NCI-H226 (cell line): ENCODE measurements at places on chromosomes 2 and 18.

- DNase-seq = no peak
These were observed 13.8 kb upstream of the DNAJC27 start for GRCh38 chr2:24985511-24985910.

- DNase-seq = no peak
These were observed 108.3 kb upstream of the NCKAP5 start for GRCh38 chr2:133676392-133677130.

GRCh38 chr18:13608791-13609532, 117.4 kb downstream of the FAM210A start:
- DNase-seq = no peak

DNA sequence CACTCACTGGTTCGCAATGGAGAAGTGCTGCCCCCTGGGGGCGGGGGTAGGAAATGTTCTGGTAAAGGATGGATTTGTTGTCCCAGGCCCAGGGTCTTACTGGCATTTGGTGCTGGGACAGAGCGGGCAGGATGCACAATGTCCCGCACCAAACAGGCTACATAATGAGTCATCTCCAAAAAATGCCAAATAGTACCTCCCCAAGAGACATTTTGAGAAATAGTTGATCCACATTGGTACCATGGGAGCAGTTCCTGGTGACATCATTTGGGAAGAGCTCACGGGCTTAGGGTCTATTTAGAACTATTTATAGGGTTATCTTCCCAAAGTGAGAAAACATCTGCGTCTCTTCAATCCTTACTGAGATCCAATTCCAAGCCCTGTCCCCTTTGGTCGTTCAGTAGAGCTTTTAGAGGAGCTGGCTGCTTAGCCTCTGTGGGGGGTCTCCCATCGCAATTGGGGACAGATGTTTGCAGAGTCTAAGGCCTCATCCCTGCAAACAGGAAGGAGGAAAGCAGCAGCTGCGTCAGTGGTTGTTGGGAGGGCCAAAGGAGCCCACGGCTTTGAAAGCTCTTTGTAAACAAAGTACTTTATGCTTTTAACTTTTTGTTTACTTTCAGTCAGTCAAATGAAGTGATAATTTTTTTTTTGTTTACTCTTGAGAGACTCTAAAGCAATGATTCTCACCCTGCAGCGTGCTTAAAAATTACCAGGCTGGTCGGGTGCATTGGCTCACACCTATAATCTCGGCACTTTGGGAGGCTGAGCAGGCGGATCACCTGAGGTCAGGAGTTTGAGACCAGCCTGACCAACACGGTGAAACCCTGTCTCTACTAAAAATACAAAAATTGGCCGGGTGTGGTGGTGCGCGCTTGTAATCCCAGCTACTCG, 49.3 kb downstream of the GREB1 start:
- DNase-seq = no peak

- no peak for DNase-seq
These were observed 149.7 kb downstream of the UPP2 start for GRCh38 chr2:158251356-158251755.

- DNase-seq = no peak
These were observed 1594.5 kb upstream of the PIK3C3 start for GRCh38 chr18:40360558-40360957.

- DNase-seq = peak; percentile 84
These were observed at the start of gene SNRNP200 for GRCh38 chr2:96305091-96305978. Gene SNRNP200, minus strand, starts transcription at chr2:96305546. Its CDS starts 109 bp downstream, at chr2:96305437.

DNA sequence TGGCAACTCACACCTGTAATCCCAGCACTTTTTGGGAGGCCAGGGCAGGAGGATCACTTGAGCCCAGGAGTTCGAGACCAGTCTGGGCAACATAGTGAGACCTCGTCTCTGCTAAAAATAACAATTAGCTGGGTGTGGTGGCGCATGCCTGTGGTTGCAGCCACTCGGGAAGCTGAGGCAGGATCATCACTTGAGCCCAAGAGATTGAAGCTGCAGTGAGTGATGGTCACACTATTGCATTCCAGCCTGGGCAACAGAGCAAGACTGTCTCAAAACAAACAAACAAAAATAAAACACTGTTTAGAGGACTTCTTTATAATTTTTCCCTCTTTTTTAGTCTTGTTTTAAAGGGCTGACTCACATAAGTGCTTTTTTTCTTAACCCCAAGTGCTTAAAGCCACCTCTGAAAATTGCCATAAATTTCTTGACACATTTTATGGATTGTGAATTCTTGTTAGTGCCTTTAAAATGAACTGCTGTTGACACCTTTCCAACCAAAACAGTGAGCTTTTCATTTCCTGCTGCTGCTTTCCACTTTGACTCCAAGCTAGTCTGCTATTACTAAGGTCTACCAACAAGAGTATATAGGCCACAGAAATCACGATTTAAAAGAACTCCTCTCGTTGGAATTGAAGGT, 41.7 kb downstream of the CYP20A1 start:
- no peak for DNase-seq

DNA sequence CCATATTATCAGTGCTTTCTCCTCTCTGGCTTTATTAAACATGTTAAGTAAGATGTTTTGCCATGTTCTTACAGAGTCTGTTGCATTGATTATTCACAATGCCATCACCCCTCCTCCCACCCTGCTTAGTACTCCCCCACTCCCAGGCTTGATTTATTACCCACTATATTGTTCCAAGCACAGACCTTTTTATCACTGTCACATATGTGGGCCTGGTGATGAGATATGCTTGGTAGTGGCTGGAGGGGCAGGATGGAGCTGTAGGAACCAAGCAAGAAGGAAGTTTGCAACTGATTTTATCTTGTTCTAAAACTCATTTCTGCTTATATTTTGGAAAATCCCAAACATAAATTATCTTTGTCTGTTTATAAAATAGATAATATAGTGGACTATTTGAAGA, 748.2 kb upstream of the CELF4 start:
- DNase-seq = peak; percentile 24

DNA sequence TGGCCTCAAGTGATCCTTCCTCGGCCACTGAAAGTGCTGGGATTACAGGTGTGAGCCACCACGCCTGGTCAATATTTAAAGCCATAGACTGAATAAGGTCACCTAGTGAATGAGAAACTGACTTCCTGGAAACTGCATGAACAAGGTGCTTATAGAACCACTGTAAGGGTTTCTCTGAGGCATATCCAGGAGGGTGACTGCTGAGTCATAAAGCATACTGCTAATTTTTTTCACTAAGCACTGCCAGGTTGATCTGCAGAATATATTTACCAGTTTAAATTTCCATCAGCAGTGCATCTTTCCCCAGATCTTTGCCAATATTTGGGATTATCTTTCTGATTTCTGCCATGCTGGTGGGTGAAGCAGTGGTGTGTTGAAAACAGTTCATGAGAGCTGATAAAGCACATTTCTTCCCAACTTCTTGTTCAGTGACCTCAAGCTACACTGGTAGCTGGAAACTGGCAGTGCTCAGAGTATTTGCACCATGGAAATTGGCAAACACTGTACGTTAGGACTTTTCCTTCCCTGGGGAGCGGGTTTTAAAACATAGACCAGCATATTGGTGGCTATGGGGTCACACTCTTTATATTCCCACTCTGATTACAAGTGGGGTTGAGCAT, 4.2 kb upstream of the CLIP4 start:
- peak; percentile 37 for DNase-seq

DNA sequence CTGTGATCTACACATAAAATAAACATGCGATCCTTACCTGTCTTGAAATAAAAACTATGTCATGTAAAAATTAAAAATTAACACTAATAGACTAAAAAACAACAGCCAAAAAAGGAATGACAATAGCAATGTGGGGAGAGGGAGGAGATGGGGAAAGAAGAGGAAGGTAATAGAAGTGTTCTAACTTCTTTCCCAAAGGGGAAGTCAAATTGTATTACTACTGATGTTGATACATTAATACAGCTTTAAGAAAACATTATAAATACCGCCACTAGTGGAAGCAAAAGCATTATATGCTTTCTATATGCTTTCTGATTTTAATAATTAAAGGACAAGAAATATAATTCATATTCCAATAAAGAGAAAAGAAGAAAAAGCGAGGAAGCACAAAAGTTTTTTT, 22.2 kb downstream of the ZNF516 start:
- no peak for DNase-seq

GRCh38 chr2:220437938-220438337, 810.5 kb downstream of the SLC4A3 start:
- DNase-seq = peak; percentile 5

DNA sequence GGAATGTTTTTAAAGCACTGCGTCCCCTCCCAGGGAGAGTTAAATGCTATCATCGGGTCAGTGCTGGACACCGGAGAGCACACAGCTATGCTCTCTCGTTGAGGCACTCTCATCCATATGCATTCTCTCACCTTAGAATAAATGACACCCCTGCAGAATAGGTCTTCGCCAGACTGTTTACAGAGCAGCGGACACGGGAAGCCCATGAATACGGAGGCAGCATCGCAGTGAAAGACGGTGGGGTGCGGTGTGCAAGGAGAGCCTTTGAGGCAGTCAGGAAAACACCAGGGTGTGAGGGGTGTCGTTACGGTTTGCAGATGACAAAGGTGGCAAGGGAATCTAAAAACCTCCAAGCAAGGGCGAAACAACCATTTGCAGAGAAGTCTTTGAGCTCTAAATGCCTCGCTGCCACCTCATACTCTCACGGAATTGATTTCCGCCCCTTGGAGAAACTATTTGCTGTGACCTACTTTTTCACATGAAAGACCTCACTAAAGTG, 169.2 kb upstream of the FHL2 start:
- no peak for DNase-seq

GRCh38 chr2:145775591-145775990, 1255.7 kb upstream of the ZEB2 start:
- DNase-seq = no peak

GRCh38 chr2:170024721-170025120, 153.2 kb upstream of the MYO3B start:
- no peak for DNase-seq

GRCh38 chr2:179550214-179550613, 285.6 kb upstream of the SESTD1 start:
- no peak for DNase-seq

DNA sequence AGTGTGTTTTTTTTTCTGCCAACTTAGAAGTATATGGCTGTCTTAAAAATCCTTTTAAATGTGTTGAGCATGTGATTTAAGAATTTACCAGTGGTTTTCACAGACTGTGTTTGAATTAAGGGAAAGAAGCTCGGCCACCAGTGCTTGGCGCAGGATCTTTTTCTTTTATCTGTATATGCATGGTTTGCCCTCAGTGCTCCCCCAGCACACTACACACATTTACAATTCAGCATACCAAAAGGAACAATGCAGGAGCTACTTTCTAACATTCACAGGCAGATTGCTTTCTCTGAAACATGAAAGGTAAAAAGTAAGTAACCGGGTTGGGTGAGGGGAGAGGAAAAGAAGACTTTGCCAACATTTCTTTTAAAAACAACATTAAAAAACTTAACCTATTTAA, 3.9 kb downstream of the SALL3 start:
- no peak for DNase-seq

- DNase-seq = no peak
These were observed 232.0 kb upstream of the PARD3B start for GRCh38 chr2:204313256-204313655.

DNA sequence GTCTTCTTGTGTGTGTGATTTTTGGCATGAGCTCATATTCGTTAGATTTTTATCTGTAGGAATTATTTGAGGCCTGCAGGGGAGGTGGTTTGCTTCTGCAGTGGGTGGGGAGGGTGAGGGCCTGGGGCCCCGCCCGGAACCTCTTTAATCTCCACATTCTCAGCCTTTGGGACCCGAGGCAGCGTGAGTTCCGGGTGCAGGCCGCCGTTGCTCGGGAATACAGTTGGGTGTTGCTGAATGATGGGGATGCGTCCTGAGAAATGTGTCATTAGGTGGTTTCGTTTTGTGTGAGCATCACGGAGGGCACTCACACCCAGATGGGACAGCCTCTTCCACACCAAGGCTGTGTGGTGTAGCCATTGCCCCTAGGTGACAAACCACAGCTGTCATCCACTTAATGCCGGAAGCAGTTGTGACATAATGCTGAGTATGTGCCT, 13.7 kb upstream of the GAL3ST2 start:
- DNase-seq = no peak

DNA sequence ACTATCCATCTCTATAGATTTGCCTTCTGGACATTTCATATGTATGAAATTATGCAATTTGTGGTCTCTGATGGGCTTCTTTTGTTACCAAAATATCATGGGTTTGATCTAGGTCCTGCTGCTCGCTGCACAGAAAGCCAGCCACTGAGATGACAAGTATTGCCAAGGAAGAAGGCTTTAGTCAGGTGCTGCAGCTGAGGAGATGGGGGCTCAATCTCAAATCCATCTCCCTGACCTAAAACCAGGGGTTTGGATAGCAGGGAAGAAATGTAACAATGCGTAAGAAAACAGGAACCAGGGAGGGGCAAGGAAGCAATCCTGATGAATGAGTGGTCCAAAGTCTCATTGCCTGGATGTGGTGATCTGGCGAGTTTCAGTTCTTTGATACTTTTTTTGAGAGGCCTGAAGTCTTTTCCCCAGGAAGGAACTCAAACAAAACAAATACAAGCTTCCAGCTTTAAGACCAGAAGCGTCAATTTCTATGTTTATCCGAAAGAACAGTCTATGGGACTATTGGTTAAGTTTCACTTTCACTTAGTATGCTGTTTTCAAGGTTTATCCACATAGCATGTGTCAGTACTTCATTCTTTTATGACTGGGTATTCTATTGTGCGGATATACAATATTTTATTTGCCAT, 3.4 kb upstream of the CKAP2L start:
- DNase-seq = no peak

GRCh38 chr2:145919477-145919876, 1399.6 kb upstream of the ZEB2 start:
- DNase-seq = no peak

GRCh38 chr2:103288696-103289095, 526.9 kb downstream of the TMEM182 start:
- DNase-seq = no peak

DNA sequence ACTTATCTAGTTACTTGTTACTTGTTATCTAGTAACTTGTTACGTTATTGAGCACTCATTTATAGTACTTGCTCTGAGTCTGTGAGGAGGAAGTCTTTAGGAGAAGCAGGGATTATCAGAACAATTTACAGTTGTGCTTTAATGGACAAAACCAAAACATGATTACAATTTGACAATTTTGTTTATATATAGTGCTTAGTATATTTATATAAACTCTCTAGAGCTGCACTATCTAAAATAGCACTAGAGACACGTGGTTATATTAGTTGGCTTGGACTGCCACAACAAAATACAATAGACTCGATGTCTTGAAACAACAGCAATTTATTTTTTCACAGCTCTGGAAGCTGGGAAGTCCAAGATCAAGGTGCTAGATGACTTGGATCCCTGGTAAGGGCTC, 78.4 kb downstream of the BMPR2 start:
- no peak for DNase-seq

GRCh38 chr2:99926986-99927385, 215.4 kb downstream of the AFF3 start:
- DNase-seq = no peak

DNA sequence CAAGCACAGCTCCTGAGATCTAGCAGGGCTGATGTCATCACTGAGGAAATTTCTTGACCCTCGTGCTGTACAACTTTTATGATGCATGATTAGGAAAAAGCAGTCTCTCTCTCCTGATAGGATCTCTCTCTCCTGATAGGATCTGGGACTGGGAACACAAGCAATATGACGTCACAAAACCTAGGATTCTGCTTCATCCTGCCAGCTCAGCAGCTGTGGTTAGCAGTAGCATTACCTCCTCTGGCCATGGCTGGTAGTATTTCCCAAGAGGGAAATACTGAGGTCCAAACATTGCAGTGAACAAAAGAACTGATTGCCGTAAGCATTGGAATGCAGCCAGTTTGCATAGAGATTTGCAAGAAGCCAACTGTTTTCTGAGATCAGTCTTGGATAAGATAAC, 521.2 kb upstream of the POU3F3 start:
- DNase-seq = no peak
